ENCODE measurements at places on chromosomes 2 and 18. TPM values are rescaled to one million over a fixed set of nuclear protein-coding genes. Genes with fewer than 3 reads are reported as not detected.

ARHGAP25 gene
- total RNA-seq = 3.2 TPM

ITGB6 gene
- total RNA-seq = 0.93 TPM

XIRP2 gene
- 1,047 TPM for total RNA-seq

GPR35 gene
- total RNA-seq = 0.82 TPM

COL6A3 gene
- total RNA-seq = 45.3 TPM

METTL8 gene
- 10.6 TPM for total RNA-seq

SUCLG1 gene
- total RNA-seq = 102 TPM

CSRNP3 gene
- total RNA-seq = 0.27 TPM

KCNF1 gene
- total RNA-seq = not detected

COQ10B gene
- 17.4 TPM for total RNA-seq

MYOM1 gene
- 281 TPM for total RNA-seq

REG1B gene
- total RNA-seq = not detected

TRPM8 gene
- not detected for total RNA-seq

CCNT2 gene
- total RNA-seq = 28.4 TPM

TGFA gene
- not detected for total RNA-seq

IL1B gene
- total RNA-seq = not detected

SEH1L gene
- 19.8 TPM for total RNA-seq

RASGRP3 gene
- total RNA-seq = 22.5 TPM

LCT gene
- not detected for total RNA-seq

FN1 gene
- 77.4 TPM for total RNA-seq

IER3IP1 gene
- total RNA-seq = 17.0 TPM
